Activated T-cell treated with anti-CD3 and anti-CD28 coated beads for 48 hours (primary cell): ENCODE measurements at places on chromosomes 7 and 10.

DNA sequence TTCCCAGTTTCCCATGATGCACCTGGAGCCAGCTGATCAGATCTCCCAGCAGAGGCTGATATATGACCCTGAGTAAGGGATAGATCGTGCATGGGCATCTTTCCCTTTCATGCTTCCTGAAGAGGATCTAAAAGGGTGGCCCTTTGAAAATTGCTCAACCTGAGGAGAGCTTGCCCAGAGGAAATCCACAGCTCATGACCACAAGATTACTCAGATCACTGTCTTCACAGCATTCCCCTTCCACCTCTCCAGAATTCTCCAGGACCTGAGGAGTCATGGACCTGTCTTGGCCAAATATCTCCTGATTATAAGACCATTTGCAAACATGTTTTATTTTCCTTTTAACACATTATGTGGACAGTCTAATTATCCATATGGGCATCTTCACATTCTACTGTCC lies 328.1 kb downstream of the LHFPL3 start:
- DNase-seq: no peak

DNA sequence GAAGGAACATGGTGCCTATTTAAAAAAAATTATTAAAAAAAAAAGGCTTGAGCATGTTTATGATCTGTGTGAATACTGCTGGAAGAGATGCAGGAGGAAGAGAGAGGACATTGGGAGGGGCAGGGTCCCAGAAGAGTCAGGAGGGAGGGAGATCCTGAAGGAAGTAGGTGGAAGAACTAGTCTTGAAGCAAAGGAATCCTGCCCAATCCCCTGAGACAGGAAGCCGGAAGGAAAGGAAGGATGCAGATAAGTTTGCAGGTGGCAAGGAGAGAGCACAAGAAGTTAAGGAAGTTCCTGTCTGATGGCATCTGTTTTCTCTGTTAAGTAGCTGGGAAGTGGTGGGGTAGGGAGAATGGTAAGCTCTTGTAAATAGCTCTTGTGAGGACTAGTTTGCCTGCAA lies 318.5 kb downstream of the DOCK4 start:
- DNase-seq: no peak

GRCh38 chr7:47721670-47722069 lies 139.8 kb upstream of the TNS3 start:
- DNase-seq: no peak

DNA sequence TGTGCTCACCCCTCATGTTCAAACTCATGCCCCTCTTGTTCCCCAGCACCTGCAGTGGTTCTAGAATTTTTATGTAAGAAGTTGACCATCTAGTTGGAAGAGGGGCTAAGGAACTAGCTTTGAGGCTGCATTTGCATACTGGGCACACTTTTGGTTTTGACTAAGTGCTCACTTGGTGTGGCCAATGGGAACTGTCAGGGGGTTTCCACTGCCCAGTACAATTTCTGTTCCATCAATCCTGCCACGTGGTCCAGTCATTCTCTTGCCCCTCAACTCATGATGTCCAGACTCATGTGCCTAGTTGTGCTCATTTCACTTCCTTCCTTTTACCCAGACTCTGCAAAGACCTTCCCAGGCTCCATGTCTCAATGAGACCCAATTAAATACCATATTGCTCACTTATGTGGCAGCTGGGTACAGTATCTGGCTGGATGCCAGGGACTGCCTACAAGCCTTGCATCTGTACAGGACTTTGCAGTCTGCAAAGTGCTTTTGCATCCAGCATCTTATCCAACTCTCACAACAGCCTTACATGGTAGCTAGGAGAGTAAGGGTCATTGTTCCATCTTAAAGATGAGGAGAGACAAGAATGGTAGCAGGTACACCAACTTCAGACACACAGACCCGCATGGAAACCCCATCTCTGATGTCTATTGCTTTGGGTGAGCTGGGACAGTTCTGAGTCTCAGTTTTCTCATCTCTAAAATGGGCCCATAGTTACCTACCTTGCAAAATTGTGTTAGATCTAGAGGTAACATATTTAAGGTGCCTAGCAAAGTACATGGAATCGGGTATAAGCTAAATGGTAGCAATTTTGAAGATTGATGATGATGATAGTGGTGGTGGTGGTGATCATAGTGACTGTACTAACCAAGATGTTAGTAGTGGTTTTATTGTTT lies 30.1 kb upstream of the KCNMA1 start:
- DNase-seq: no peak

DNA sequence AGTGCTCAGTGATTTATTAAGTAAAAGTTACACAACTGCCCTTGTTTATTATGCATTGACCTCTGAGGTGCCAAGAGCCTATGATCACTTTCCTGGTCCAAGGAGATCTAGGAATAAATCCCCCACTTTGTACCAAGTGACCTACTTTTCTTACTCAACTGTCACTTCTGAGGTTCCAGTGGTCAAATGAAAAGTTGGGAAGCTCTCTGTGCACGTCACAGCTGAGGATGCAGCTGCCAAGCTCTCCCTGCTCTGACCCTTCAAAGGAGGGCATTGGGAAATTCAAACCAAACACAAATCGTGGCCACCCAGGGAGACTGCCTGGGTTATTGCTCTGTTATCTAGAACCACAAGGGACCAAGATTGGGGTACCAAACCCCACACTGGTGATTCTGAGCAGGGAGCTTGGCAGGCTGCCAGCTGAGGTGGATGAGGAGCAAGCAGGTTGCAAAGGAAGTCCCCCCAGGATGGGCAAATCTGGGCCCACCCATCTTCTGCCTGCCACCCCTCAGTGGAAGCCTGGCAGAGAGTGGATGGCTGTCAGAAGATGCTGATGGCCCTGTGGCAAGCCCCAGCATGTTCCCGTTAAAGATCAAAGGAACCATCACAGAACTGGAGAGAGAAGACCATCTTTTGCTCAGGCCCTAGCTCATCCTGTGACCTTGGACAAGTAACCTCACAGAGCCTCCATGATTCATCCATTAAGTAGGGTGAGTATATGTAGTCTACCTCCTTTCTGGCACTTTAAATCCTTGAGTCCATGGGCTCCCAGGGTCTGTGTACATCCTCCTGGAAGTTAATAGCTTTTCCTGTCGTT lies 106.8 kb downstream of the PPP1R3C start:
- no peak for DNase-seq

GRCh38 chr10:21021843-21022594 lies 124.9 kb upstream of the NEBL start:
- no peak for DNase-seq

GRCh38 chr7:47301657-47302295 lies 280.1 kb downstream of the TNS3 start:
- DNase-seq: no peak

DNA sequence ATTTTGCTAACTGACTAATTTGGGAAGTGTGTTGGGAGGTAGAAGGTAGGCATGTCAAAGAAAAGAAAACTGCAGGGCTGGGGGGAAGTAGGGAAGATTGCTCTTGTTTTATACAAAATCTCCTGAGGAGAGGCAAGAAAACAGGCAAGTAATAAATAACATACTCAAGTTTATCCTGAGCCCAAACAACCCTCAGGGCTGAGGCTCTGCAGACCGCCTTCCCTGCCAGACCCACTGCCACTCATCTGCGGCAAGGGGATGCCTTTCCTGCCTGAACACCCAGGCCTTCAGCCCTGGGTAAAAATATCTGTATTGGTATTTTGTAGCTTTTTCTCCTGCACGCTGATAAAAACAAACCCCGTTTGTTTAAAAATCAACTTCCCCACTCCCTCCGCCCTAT lies 399.8 kb upstream of the NFE2L3 start:
- no peak for DNase-seq

DNA sequence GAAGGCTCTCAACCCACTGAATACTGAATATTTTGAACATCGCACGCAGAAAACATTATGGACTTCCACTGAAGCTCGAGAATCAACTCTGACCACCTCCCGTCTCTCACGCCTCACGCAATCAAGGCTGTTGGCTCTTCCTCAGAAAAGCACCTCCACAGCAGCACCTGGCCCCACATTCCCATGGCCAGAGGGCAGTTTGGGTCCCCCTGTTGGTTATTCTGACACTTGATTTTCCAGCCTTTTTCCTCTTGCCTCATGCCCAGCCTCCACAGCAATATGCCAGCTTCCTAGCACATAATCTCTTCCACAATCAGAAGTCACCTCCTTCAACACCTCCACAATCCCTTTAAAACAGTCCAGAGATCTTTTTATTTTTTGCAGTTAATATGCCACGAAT lies 55.9 kb downstream of the SVOPL start:
- no peak for DNase-seq

DNA sequence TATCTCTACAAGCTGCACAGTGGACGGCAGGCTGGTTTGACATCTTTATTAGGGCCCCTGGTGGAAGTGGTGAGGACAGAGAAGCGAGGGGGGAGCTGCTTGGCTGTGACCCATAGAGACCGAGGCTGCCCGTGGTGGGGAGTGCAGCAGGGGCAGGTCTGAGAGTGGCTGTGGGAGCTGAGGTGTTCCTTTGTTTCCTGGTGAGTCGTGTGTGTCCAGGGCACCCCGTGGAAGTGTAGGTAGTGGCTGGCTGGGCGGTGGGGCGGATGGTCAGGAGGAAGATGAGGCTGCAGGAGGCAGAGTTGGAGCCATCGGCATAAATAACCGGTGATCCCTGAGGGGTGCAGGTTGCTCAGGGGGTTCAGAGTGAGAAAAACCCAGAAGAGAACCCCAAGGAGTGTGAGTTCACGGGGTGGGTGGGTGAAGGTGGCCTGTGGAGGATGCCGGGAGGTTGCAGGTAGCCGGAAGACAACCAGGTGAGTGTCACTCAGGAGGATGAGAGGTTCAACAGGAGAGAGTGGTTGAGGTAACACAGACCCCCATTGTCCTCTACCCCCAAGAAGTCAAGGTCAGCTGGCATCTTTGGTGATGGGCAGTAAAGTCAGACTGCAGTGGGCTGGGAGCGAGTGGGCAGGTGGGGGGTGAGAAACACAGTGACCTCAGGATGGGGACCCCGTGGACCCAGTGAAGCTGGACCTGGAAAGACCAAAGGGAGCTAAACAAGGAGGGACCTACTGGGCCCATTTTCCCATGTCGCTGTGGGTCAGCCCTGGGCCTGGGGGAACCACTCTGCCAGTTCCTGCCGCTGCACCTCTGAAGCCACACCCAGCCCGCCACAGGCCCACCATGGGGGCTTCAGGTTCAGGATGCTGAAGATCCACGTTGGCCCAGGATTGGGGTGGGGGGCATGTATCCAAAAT lies 7.8 kb downstream of the ATP6V0E2 start:
- DNase-seq: no peak

DNA sequence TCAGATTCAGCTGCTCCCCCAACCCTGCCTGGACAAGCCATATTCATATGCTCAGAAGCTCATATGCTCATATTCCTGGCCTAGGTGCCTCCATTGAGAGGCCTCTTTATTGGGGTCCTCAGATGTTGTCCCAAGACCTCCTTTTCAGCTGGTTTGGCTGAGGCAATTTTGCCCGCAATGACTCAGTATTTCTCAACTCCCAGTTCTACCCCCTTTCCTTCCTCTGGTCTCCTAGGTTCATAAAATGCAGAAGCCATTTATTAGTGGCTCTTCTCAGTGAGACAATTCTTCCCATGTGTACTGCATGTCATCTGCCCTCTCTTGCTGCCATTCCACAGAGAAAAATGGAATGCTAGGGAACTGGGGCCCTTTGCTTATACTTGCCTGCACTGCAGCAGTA lies 110.7 kb downstream of the INHBA start:
- no peak for DNase-seq
